ENCODE measurements at places on chromosomes 6 and 20.

DNA sequence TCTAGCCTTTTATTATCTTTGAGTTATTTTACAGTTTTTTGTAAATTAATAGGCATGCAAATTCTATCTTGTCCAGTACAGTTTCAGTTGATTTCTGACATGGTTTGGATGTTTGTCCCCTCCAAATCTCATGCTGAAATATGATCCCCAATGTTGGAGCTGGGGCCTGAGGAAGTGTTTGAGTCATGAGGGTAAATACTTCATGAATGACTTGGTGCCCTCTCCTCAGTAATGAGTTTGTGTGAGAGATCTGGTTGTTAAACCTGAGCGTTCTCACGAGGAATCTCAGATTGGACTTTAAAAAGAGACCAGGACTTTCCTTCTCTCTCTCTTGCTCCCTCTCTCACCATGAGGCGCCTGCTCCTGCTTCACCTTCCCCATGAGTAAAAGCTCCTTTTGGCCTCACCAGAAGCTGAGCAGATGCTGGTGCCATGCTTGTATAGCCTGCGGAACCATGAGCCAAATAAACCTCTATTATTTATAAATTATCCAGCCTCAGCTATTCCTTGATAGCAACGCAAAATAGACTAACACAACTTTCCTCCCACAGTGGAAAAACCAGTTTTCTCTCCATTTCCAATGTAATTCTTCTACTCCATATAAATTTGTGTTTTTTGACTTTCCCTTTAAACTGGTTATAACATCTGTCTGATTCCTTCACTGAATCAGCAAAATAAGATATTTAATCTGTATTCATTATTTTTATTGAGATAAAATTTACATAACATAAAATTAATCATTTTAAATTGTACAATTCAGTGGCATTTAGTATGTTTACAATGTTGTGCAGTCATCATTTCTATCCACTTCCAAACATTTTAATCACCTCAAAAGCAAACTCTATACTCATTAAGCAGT lies 78.7 kb upstream of the PRSS16 start:
- no peak for DNase-seq

DNA sequence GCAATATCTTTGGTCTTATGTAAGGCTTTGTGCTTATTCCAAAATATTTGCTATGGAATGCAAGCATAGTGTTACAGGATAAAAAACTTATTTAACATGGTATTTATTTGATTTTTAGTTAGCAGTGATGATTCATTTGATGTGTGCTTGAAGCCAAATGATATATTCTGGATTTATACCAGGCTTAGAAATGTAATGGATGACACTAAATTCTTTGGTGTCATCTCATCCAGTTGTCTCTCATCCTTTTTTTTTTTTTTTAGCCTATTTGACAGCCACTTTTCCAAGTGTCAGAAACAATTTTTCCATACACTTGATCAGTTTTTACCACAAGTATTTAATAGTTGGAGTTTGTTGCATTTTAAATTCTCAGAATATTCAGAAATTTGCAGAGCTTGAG lies 515.3 kb downstream of the CDKAL1 start:
- no peak for DNase-seq

DNA sequence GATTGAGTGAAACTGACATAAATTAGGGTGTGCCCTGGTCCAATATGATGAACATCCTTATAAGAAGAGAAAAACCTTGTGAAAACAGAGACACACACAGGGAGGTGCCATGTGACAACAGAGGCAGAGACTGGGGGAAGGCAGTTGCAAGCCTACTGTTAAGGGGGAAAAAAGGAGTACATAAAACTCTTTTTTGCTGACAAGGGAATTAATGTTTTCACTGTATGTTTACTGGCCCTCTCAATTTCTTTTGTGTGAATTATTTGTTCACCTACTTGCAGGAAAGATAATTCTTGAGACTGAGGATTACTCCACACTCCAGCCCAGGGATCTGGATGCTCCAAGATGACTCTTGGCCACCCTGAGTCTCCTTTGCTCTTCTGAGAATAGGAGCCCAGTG lies 12.1 kb upstream of the NRSN1 start:
- DNase-seq: no peak

DNA sequence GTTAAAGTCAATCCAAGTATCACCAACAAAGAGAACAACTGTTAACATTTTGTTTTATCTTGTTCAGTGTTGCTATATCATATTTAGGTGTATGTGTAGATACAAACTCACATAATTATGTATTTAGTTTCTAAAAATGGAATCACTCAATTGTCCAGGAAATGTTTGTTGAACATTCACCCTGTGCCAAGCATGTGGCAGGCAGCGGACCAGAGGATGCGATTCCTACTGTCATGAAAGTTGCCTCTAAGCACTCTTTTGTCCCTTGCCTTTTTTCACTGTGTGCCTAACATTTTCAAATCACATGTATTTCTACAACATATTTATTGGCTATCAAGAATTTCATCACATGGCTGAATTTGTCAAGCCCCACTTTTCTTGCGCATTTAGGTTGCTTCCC lies 16.9 kb upstream of the TGM2 start:
- no peak for DNase-seq

DNA sequence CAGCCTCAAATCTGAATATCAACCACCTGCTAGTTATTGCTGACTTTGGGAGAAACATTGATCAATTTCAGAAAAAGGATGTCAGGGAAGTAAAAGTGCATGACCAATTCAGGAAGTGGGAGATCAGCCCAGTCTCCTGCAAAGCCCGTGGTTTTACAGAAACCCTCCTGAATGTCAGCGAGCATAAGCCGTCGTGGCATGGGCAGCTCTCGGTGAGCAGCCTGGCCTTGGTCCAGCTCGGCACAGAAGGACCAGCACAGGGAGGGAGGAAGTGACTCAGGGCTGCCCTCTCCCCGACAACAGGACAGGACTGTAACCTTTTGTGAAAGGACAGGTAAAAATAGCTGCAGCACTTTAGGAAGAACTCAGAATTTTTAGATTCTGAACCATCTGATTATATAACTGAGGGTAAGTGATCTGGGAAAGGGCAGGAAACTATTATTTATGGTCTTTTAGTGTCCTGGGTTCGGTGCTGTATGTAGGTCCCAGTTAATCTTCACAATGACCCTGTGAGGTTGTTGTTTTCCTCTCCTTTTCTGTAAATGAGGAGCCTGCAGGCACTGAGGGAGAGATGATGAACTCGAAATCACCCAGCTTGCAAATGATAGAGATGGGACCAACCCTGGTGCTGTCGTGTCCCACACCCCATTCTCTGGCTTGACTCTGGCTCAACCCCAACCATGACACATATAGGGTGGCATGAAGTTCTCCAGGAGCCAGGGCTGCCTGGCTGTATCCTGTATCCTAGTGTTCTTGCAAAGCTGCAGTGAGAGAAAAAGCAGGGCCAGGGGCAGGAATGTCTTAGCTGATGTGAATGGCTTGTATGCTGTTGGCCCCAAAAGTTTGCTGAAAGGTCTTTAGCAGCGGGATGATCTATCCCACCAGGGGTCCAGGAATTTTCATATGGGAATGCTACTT lies 37.6 kb downstream of the NRN1 start:
- DNase-seq: no peak

- DNase-seq: no peak
Observed at GRCh38 chr6:36613200-36613995, 19.2 kb downstream of the SRSF3 start.

DNA sequence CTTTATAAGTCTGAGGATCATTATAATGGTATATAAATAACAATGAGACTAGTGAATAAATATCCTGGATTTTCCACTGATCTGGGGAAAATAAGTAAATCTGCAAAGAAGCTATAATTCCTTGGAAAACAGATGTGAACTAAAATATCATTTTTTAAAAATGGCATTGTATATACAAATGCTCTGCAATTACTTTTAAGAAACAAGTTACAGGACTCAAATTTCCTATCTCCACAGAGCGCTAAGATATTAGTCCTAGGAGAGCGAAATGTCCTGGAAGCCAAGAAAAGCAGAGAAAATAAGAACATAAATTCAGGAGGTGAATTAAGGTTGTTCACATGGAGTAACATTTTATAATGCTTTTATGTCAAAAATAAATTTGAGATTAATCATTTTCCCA lies 61.3 kb downstream of the PRKN start:
- DNase-seq: no peak

DNA sequence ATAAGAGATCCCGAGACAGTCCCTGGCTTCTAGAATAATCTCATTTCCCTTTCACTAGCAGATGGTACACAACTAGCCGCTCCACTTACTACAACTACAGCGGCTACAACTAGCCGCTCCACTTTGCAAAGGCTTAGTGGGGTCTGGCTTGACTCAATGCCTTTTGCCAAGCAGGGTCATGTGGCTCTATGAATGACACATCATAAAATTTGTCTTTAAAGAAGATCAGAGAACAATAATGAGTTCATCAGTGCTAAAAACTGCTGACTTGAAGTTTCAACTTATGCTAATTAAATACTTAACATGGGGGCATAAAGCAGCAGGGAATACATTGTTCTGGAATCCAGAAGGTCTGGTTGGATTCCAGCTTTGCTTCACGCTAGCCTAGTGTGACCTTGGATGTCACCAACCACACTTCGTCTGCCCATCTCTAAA lies 2.0 kb upstream of the MICAL1 start:
- DNase-seq: no peak

DNA sequence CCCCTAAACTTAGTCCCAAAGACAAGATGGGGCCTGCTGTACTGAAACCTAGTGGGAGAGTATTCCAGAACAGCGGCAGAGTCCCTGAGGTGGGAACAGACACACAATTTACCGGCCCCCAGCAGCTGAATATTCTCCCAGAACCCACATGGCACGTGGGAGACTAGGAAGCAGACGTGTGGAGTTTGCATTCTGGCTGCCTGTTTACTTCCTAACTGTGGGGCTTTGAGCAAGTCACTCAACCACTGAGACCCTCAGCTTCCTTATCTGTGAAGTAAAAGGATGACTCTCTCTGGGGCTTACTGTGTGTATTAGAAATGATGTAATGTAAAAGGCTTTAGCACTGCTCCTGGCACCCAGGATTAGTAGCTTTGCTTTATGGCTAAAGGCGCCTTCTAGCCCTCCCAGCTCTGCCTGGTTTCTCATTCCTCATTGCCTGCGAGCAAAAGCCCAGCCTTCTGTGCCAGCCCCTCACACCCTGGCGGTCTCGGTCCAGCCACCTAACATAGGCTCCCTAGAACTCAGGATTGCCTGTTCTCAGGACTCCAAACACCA lies 353.1 kb downstream of the CDC5L start:
- DNase-seq: no peak

DNA sequence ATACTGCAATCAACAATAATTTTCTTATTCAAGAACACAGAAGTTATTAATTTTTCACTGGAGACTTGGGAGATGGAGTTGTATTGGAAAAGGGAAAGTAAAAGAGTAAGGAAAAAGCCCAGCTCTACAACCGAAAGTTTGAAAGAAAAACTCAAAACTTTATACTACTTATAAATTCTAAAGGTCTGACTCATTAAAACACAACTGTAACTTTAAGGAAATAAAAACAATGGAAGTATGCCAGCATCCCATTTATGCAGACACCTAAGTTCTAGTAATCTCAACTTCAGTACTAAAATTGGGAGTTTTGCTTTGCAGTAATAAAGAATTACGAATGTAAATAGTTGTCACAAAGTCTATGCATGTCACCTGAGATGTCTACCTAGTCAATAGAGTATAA lies 80.6 kb downstream of the IRAK1BP1 start:
- DNase-seq: no peak
